SW 1271 (cell line): ENCODE measurements at places on chromosomes 11 and 22.

DNA sequence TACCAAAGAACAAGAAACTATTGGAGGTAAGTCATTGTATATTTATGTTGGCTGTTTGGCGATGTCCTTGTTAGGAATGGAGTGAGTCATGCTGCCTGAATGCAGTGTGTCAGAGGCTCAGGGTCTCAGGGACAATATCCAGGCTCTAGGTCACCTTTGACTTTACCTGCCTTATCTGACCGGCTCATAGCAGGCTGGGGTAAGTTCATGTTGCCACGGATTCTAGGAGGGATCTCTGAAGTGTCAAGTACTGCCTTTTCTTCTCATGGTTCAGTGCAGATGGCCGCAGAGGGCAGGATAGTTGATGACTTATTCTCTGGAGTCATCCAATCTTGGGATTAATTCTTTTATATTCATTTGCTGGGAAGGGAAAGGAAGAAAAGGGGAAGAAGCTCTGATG lies 53.2 kb downstream of the SPON1 start:
- DNase-seq: peak; percentile 17

GRCh38 chr11:62925308-62925707 lies 4.1 kb upstream of the CHRM1 start:
- DNase-seq: no peak

DNA sequence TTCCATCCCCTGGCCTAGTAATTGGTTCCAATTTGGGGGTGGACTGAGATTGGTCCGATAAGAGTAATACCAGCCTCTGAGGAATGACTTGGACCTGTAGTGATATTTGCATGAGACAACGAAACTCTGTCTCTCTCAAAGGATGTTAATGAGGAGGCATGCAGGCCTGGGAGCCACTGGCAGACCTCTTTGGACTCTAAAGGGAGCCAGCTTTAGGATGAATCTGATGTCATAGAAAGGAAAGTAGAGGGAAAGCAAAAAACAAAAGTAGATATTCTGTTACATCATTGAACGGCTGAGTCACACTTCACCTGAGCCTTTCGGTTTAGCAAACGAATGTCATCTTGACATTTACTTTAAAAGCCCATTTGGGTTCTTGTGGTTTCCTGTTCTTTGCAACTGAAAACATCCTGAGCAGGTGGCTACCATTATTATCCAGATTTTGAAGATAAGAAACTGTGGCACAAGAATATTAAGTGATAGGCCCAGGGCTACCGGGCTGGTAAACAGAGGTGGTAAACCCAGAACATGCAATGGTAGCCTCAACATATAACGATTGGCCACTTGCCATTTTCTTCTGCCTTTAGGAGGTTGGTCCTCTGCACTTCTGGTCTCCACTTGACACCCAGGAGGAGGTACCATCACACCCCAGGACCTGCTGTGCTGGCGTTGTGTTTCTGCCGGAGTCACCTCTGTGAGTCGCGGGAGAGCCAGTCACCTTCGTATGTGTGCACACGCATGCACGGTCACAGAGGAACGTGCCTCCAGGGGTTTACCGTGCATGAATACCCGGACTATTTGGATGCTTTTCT lies 42.7 kb downstream of the RTL6 start:
- DNase-seq: no peak

GRCh38 chr11:69064394-69064957 lies 15.7 kb downstream of the TPCN2 start:
- no peak for DNase-seq

DNA sequence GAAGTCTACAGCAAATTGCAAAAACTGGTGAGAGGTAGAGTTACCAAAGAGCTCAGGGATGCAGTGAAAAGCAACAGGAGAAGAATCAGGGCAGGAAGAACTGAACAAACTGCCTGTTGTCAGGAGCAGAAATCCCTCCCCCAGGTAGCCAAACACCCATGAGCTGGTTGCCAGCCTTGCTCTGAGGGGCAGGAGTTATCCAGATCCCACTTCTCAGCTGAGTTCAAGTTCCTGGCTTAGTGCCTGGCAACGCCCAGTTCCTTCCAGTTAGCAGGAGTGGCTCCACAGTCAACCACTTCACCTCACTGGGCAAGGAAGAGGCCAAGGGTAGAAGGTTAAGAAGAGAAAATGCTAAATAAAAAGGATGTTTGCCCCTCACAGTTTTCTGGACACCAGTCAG lies 1.9 kb upstream of the MPZL2 start:
- DNase-seq: no peak

DNA sequence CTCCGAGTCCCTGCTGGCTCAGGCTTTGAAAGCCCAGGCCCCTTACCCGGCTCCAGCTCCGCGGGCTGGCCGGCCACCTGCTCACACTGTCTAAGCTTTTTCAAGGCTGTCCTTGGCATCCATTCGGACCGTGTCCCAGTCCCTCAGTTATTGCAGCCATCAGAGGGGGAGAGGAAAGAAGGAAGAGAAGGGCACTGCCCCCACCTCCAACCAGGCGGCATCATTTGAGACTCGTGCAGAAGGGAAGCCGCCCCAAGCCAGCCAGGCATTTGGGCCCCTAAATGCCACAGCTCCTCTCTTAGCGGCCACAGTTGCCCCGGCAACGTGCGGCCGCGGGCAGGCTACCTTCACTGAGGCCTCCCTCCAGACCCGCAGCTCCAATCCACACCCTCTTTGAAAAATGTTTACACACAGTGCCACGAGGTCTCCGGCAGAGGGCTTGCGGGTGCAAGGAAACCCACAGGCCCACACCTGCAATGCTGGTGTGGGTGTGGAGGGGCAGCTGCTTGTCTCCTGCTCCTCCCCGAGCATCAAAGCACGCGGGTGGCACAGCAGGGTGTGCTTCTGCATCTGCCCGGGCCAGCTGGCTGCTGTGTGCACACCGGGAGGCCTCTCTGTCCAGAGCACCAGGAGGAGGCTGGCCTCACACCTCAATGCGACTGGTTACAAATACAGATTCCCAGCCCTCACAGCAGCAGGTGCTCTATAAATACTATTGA lies 124.4 kb downstream of the CTTN start:
- DNase-seq: no peak

- DNase-seq: no peak
Measured at GRCh38 chr11:65133724-65134123, 595 bp downstream of the SYVN1 start.

GRCh38 chr11:7495882-7496551 lies 10.7 kb downstream of the OLFML1 start:
- DNase-seq: no peak

DNA sequence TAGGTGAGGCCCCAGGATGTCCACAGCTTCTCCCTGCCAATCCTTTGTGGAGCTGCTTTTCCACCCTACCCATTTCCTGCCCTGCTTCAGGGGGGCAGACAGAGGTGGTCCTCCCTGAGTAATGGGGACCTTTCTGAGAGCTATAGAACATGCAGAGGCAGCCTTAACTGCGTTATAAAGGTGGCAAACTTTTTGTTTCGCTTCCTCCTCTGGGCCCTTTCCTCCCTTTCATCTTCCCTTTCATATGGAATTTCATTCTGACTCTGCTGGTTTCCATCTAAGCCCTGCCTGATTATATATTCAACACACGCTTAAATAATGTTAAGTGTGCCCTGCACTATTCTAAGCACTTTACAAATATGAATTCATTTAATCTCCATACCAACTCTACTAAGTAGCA lies 169.3 kb upstream of the E2F8 start:
- DNase-seq: no peak

DNA sequence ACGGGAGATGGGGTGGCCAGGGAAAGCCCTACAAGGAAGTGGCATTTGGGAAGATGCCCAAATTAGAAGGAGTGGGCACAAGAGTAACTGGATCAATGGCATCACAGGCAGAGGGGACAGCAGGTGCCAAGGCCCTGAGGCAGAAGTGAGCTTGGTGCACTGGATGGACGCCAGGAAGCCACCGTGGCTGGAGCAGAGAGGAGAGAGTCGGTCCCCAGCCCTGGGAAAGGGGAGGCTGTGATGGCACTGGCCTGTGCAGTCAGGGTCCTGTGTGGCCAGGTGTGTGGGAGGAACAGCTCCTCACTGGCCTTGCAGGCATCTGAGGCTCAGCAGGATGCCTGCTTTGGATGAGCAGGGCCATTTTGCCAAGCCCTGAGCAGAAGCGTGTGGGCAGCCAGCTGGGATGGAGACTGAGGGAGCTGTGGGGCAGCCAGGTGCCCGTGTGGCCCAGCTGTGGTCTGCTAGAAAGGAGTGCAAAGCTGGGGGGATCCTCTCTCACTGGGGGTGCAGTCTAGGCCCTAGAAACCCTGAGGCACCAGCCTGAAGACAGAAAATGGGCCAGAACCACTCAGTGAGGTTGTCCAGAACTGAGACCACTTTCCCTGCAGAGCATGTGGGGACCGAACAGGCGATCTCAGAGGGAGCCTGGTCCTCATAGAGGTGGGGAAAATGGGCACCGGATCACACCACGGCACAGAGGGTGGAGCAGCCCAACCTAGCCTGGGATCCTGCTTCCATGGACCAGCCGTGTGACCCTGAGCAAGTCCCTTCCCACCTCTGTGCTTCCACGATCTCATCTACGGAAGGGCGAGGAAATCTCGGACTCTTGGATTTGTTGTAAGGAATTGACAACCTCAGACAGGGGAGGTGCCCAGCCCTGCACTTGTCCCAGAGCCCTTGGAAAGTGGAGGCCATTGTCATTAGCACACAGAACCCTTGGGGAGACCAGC lies 78.6 kb upstream of the RTL6 start:
- DNase-seq: no peak

GRCh38 chr11:40032331-40032730 lies 1427.1 kb downstream of the LRRC4C start:
- no peak for DNase-seq

- no peak for DNase-seq
Measured at GRCh38 chr11:12540913-12541582, 133.2 kb upstream of the TEAD1 start.

DNA sequence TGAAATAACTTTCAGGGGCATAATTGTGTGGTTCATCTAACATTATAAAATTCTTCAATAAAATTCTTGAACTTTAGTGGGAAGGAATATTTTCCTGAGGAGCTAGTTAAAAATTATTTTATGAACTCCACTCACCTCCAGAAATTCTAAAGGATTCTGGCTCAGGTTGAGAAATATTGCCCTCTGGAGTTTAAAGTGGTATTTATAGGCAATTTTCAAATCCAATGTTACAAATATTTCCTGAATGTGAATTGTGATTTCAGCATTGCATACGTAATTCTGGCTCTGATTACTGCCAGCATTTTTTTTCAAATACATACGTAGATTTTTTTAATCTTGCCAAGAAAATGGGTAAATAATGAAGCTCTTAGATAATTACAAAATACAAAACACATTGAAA lies 598.2 kb upstream of the ANO3 start:
- no peak for DNase-seq

GRCh38 chr22:30004101-30004500 lies 76.2 kb upstream of the HORMAD2 start:
- no peak for DNase-seq

DNA sequence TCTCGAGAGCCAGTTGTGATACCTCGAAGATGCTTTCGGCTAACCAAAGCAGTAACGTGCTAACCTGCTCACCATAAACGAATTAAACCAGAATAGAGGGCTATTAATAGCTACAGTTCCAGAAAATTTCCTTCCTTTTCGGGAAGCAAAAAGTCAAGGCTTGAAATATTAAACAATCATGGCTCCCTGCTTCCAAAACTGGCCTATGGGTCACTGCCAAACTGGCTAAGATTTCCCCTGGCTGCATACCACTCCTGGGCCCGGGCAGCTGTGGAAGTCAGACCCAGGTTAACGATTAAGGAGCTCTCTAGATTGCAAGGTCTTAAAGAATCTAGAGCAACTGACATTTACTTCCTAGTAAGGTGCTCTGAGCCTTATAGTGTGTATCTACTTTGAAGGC lies 1.7 kb downstream of the AMOTL1 start:
- DNase-seq: no peak

DNA sequence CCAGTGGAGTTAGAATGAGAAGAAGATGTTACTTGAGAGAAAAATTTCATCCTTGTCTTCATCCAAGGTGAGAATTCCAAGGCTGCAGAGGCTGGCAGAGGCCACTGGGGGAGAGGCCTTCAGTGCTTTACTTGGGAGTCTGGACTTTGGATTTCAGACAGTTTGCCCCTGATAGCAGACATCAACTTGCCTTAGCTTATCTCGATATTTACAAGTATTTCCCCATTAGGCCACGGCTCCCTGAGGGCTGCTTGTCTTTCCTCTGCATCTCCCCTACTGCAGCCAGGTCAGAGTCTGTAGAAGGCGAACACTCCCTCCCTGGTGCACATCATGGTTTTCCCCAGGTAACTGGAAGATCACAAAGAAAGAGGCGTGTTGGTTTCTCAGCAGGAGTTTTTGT lies 29.9 kb upstream of the BSX start:
- DNase-seq: no peak

GRCh38 chr11:60515144-60515855 lies at the start of gene MS4A13:
MS4A13 (plus strand) TSS chr11:60515392; CDS start chr11:60518084, 2,692 bp downstream.
- no peak for DNase-seq

GRCh38 chr11:120622189-120622875 lies 110.8 kb downstream of the GRIK4 start:
- no peak for DNase-seq

GRCh38 chr22:26038365-26038764 lies 130.9 kb upstream of the SEZ6L start:
- DNase-seq: no peak

DNA sequence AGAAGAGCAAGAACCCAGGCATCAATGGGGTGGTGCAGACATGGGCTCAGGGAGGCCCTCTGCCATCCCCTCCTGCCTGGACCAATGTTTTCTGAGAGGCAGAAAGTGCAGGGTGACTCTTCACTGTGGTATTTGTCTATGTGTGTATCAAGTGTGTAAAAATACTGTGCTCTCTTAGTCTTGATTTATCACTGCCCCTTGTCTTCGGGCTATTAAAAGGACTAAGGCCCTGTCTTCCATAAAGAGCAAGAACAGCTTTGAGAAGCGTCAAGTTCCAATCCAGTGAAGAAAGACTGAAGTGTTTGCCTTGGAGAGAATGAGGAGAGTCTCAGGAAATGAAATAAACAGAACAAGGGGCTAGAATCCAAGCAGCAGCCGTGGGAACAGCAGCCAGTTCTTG lies 14.4 kb downstream of the PRSS23 start:
- no peak for DNase-seq

DNA sequence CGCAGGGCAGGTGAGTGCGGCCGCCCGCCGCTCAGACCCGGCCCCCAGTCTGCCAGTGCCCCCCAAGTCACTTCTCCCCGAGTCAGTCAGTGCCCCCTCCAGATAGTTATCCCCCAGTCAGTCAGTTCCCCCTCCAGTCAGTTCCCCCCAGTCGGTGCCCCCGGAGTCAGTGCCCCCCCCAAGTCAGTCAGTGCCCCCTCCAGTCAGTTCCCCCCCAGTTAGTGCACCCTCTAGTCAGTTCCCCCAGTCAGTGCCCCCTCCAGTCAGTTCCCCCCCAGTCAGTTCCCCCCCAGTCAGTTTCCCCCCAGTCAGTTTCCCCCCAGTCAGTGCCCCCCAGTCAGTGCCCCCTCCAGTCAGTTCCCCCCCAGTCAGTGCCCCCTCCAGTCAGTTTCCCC lies 411 bp downstream of the PPP6R2 start:
- no peak for DNase-seq

- no peak for DNase-seq
Measured at GRCh38 chr22:23375031-23375827, 194.9 kb downstream of the BCR start.
